ENCODE measurements at places on chromosomes 11 and 22.

- H3K27ac ChIP-seq: no peak overlapping the region
- H3K4me1 ChIP-seq: peaks cover 51% of the 10 kb centered on the region
- H3K4me3 ChIP-seq: no peak overlapping the region
- H3K27me3 ChIP-seq: no peaks in the 10 kb centered on the region
- no peaks in the 10 kb centered on the region for H3K36me3 ChIP-seq
- DNase-seq: no peak
Observed at GRCh38 chr11:115552151-115552772, 48.0 kb upstream of the CADM1 start.

- peaks cover 63% of the 10 kb centered on the region for H3K27me3 ChIP-seq
- no peaks in the 10 kb centered on the region for H3K36me3 ChIP-seq
- H3K4me3 ChIP-seq: no peak overlapping the region
- DNase-seq: no peak
Observed at GRCh38 chr11:45144126-45145082, 2.0 kb upstream of the PRDM11 start.

- DNase-seq: no peak
- H3K27me3 ChIP-seq: no peaks in the 10 kb centered on the region
- H3K36me3 ChIP-seq: peaks cover 12% of the 10 kb centered on the region
Observed at GRCh38 chr22:35334004-35334403, 34.3 kb downstream of the TOM1 start.

DNA sequence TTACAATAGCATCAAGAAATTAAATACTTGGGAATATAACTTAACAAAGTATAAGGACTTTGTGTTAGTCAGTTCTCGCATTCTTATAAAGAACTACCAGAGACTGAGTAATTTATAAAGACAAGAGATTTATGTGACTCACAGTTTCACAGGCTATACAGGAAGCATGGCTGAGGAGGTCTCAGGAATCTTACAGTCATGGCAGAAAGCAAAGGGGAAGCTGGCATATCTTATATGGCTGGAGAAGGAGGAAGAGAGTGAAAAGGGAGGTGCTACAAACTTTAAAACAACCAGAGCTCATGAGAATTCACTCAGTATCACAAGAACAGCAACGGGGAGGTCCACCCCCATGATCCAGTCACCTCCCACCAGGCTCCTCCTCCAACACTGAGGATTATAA, 32.0 kb upstream of the CCDC134 start:
- H3K36me3 ChIP-seq: no peaks in the 10 kb centered on the region
- no peaks in the 10 kb centered on the region for H3K4me1 ChIP-seq
- no peaks in the 10 kb centered on the region for H3K27me3 ChIP-seq
- H3K27ac ChIP-seq: no peak overlapping the region

DNA sequence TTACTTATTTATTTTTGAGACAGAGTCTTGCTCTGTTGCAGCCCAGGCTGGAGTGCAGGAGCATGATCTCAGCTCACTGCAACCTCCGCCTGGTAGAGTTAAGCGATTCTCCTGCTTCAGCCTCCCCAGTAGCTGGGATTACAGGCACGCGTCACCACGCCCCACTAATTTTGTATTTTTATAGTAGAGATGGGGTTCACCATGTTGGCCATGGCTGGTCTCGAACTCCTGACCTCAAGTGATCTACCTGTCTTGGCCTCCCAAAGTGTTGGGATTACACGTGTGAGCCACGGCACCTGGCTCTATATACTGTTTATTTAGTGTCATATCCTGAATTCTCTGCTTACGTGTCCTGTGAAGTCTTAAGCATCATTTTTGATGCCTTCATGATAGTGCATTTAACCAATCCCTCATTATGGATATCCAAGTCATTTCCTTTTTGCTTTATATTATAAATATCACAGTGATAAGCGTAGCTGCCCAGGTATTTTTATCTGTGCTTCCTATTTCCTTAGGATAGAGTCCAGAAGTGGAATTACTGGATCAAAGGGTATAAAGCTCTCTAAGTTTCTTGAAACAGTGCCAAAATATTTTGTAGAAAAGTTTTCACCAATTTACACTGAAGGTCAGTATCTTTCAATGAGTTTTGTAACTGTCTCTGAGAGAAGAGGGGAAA, 871 bp upstream of the SIDT2 start:
- peaks cover 6% of the 10 kb centered on the region for H3K27me3 ChIP-seq
- no peak for DNase-seq
- H3K36me3 ChIP-seq: peaks cover 5% of the 10 kb centered on the region
- H3K4me3 ChIP-seq: peak overlapping the region; percentile 92

- H3K4me1 ChIP-seq: peaks cover 43% of the 10 kb centered on the region
- H3K36me3 ChIP-seq: peaks cover 28% of the 10 kb centered on the region
- no peak for DNase-seq
- H3K27me3 ChIP-seq: no peaks in the 10 kb centered on the region
- H3K4me3 ChIP-seq: peak overlapping the region; percentile 98
Observed at GRCh38 chr11:61331651-61332050, 1.3 kb downstream of the DDB1 start.

DNA sequence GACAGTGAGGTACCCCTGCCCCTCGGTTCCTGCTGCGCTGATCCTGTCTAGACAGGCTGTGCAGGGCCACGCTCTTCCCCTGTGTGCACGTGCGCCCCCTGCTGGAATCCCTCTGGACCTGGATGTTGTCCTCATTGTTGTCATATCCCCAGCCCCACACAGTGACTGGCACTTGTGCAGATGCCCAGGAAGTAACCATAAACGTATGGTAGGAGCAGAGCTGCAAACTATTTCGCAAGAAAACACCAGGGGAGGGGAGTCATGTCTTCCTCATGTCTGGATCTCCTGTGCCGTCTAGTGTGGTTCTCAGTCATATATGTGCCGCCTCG, 114.7 kb downstream of the CRYBB2 start:
- DNase-seq: peak; percentile 77
- H3K4me3 ChIP-seq: no peak overlapping the region
- no peaks in the 10 kb centered on the region for H3K27me3 ChIP-seq
- no peak overlapping the region for H3K27ac ChIP-seq
- H3K36me3 ChIP-seq: no peaks in the 10 kb centered on the region

DNA sequence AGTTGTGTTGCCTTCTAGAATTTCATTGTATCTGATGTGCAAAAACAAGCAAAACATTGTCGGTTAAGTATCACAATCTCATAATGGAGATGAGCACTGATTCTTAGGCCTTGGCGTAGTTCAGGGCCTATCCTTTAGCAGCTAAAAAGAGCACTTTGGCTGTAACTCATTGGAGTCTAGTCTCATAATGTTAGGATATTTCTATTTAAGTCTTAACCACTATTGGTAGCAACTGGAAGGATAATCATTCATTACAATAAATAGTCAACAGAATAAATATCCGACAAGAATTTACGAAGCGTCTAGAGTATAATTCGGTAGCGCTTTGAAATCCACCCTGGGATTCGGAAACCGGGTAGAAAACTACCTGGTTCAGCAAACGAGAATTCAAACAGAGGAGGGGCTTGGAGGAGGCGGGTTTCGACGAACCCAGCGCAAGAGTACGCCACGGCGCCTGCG, 461 bp upstream of the EED start:
- no peaks in the 10 kb centered on the region for H3K36me3 ChIP-seq
- no peak overlapping the region for H3K4me3 ChIP-seq
- no peak overlapping the region for H3K27ac ChIP-seq
- no peaks in the 10 kb centered on the region for H3K27me3 ChIP-seq
- H3K4me1 ChIP-seq: peaks cover 28% of the 10 kb centered on the region

DNA sequence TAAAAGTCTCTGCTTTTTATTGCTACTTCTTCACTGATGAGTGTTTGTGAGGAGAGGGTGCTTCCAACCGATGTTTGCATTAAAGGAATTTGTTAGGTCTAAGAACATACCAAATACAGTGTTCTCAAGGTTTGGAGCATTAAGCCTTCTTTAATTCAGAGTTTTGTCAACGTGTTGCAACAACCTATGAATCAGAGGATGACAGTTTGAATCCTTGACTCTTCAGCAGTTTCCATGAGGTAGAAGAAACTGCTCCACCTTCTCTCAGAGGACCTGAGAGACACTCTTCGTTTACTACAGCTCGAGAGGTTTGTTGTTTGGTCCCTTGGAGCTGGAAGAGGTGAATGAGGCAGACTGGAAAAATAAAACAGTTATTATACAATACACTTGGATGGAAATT, 55.7 kb downstream of the NCAM1 start:
- DNase-seq: no peak
- H3K27ac ChIP-seq: no peak overlapping the region
- no peak overlapping the region for H3K4me3 ChIP-seq
- H3K4me1 ChIP-seq: no peaks in the 10 kb centered on the region
- H3K36me3 ChIP-seq: no peaks in the 10 kb centered on the region
